Dermis blood vessel endothelial cell (primary cell): ENCODE measurements at places on chromosomes 13 and 19. TPM values are rescaled to one million over a fixed set of nuclear protein-coding genes. Genes with fewer than 3 reads are reported as not detected.

The KLHL1 gene
- total RNA-seq: not detected in 2 replicates

The FLT1 gene
- 74.7 and 82.9 TPM in 2 replicates for total RNA-seq

The NLRP11 gene
- 0.05 TPM in 1 of 2 replicates, not detected in the other for total RNA-seq

The PLVAP gene
- total RNA-seq: 15.2 and 73.9 TPM in 2 replicates

The VSTM1 gene
- not detected in 2 replicates for total RNA-seq

The MEIOSIN gene
- total RNA-seq: not detected in 2 replicates

The PCP2 gene
- not detected in 2 replicates for total RNA-seq

The DNASE2 gene
- total RNA-seq: 23.3 and 31.3 TPM in 2 replicates

The IGFL2 gene
- total RNA-seq: not detected in 2 replicates

The SLITRK5 gene
- total RNA-seq: not detected in 2 replicates

The TINCR gene
- under 0.01 TPM in 1 of 2 replicates, not detected in the other for total RNA-seq

The VN1R2 gene
- not detected in 2 replicates for total RNA-seq

The ZNF563 gene
- 2.2 TPM in 2 replicates for total RNA-seq

The NTF4 gene
- not detected in 2 replicates for total RNA-seq

The RAX2 gene
- total RNA-seq: not detected in 2 replicates

The KIR2DL1 gene
- total RNA-seq: not detected in 2 replicates

The TTC9B gene
- not detected in 2 replicates for total RNA-seq

The WTIP gene
- 49.5 and 52.1 TPM in 2 replicates for total RNA-seq

The POLRMT gene
- total RNA-seq: 29.1 and 37.6 TPM in 2 replicates

The CEACAM20 gene
- total RNA-seq: 0.05 TPM in 1 of 2 replicates, not detected in the other

The PRR22 gene
- total RNA-seq: 0.51 TPM in 2 replicates

The ATP4A gene
- total RNA-seq: not detected in 2 replicates

The SGCG gene
- total RNA-seq: not detected in 2 replicates

The RXFP2 gene
- not detected in 2 replicates for total RNA-seq

The DZIP1 gene
- 4.0 and 5.3 TPM in 2 replicates for total RNA-seq

The SAE1 gene
- total RNA-seq: 168 and 236 TPM in 2 replicates

The POSTN gene
- total RNA-seq: 114 and 128 TPM in 2 replicates

The KLK1 gene
- total RNA-seq: not detected in 2 replicates

The TNFRSF19 gene
- total RNA-seq: 0.09 and 0.17 TPM in 2 replicates
